Nucleus accumbens (tissue), 56 donors: ENCODE measurements at places on chromosomes 3 and 15.

- DNase-seq: no peak
Measured at GRCh38 chr3:99394831-99395778, 243.3 kb upstream of the COL8A1 start.

DNA sequence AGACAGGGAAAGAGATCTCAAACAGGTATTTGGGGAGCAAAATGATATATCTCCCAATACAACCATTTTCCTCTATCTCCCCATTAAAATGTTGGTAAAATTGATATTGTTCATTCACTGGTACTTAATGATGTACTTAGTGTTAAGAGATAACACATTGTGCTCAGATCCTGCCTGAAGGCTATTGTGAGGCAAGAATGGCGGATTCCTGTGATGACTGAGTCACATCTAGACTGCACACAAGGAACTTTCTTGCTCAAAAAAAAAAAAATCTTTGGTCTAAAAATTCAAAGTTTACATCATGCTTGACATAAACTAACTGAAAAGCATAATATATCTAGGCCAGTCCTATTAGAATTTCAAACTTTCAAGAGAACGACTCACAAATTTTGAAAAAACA, 171.1 kb upstream of the TTC14 start:
- DNase-seq: no peak

GRCh38 chr15:40623361-40623760, 29.3 kb downstream of the KNL1 start:
- DNase-seq: no peak

GRCh38 chr3:32376115-32376514, 15.5 kb upstream of the CMTM7 start:
- DNase-seq: no peak

DNA sequence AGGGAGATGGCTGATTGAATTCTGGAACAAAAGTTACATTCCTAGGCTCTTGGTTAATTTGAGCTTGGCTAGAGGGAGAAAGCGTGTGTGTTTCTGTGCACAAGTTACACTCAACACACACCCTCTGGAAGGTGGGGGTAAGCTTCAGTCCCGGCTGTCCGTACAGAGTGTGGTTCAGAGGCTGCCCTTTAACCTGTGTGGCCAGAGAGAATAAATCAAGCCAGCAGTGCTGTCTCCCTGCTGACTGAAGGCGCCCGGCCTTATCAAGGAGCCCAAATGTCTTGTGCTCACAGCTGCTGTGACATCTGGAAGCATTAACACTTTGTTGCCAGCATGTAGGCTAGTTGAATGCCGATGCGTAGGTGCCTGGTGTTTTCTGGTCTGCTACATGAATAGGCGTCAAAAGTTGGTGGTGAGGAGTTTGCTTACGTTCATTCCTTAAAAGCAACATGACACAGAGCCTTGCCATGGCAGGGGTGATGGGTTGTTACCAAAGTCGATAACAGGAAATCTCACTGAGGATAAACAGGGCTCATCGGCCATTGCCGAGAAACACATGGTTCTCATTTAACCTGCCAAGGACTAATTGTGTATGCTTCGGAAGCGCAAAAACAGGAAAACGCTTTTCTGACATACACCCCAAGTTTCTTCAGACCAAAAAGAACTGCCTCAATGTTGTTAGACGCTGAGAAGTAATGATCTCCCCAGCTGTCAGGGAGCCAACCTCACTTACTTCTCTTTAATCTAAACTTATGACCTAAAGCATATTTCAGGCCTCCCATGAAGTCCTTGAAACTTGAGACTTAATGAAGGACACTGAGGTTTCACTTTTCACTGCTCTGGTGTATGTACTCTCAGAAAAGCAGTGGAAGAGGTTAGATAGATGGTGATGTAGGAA, 95.8 kb upstream of the CTDSPL start:
- no peak for DNase-seq

DNA sequence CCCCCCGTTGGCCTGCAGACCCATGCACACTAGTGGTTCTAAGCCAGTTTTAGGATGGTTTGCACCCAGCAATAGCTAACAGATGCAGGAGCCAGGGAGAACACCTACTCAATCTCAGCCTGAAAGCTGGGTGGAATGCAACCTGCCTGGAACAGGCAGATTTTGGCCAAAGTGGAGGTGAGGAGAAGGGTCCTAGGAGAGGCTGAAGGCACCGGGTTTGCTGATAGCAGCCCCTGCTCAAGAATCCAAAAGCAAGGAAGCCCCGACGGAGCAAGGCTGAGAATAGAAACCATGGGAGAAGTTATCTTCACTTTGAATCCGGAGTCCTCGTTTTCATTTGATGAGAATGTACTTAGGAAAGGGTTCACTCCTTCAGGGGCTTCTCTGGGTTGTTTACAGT, 9.9 kb downstream of the RRP9 start:
- DNase-seq: no peak

GRCh38 chr3:63936925-63937324, 24.7 kb upstream of the SCAANT1 start:
- DNase-seq: no peak

- no peak for DNase-seq
Measured at GRCh38 chr15:74050127-74050526, 32.2 kb downstream of the GOLGA6A start.

GRCh38 chr3:143090976-143091837, 28.4 kb upstream of the CHST2 start:
- no peak for DNase-seq

GRCh38 chr3:177633671-177634207, 436.5 kb upstream of the TBL1XR1 start:
- DNase-seq: no peak

- DNase-seq: no peak
Measured at GRCh38 chr3:96331341-96331740, 483.1 kb upstream of the EPHA6 start.

GRCh38 chr3:197406266-197406665, 107.9 kb upstream of the DLG1 start:
- no peak for DNase-seq

- no peak for DNase-seq
Measured at GRCh38 chr3:39322936-39323335, 6.6 kb upstream of the CCR8 start.

DNA sequence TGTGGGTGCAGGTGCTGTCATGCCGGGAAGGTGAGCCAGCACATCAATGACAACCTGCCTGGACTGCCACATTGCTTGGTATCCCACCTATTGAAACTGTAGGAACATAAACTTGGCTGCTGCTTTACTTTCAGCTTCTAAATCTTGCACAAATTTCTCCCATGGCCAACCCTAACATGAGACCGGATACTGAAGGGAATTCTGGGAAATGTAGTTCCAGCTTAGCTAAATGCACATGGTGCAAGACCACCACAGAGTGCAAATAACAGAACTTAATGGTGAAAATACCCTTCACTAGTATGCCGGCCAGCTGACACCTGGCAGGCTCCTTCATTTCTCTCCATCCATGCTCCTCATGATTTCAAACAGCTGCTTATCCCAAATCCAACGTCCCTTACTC, 247.4 kb downstream of the ARRDC4 start:
- DNase-seq: no peak

DNA sequence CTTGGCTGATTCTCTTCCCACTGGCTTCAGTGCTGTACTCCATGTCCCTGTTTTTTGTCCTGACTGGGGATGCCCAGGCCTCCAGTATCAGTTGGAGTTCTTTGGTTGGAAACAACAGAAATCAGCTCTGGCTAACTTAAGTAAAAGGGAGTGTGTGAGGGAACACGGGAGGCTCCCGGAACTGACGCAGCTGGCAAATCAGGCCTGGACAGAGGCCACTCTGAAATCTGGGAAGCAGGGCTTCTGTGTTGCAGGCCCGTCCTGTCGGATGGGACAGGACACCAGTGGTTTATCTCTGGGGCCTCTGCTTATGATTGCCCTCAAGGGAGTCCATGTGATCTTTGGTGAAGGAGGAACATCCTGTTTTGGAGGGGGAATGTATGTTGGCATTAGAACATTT, 124.3 kb downstream of the CHCHD6 start:
- no peak for DNase-seq

DNA sequence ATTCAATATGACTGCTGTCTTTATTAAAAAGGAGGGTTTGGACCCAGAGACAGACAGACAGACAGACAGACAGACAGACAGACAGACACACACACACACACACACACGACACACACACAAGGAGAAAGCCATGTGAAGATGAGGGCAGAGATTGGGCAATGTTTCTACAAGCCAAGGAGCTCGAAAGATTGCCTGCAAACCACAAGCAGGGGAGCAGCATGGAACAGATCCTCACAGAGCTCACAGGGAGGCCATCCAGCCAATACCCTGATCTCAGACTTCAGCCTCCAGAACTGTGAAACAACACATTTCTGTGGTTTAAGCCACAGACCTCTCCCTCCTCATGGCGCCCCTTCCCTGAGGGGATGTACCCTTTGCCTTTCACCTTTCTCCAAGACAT, 35.8 kb upstream of the ABHD2 start:
- no peak for DNase-seq

GRCh38 chr15:48374472-48374871, 43.2 kb downstream of the DUT start:
- no peak for DNase-seq

DNA sequence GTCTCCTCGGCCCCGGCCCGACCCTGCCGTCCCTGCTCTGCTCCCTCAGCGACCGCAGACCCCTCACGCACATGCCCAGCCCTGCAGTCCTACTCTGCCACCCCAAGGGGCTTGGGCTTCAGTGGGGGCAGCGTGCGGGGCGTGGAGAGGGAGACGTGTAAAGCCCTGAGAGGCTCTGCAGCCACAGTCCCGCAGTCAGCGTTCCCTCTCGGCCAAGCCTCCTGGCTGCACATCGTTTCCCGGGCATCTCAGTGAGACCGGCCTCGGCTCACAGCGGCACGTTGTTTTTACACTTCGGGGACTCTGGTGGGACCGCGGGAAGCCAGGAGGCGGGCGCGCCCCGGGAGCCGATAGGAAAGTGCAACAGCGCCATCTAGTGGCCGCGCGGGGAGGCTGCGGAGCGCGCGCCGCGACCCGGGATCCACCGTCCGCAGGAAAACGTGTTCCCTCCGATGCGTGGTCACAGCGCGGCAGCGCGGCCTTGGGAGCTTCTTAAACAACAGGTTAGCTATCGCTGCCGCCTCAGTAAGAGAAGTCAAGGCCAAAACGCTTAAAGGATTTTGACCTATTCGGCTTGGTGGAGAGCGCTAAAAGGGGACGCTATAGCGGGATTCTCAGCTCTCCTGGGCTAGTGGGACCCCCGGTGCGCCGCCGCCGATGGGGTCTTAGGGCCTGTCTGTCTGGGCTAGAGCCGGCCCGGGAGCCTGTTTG, 226.8 kb upstream of the IGF1R start:
- peak; percentile 42 for DNase-seq

DNA sequence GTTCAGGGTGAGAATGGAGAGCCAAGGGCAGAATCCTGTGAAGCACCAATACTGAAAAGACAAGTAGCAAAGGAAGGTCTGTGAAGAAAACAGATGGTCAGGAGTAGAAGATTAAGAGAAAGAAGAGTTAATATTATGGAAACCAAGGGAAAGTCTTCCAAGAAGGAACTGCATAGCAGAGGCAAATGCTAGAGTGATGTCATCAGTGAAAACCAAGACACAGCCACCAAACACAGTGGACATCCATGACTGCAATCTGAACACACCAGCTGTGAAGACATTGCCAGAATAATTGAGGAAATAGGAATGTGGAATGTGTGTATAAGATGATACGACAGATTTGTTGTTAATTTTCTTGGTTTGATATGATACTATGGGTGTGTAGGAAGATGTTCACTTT, 26.8 kb upstream of the ZBTB38 start:
- DNase-seq: no peak

DNA sequence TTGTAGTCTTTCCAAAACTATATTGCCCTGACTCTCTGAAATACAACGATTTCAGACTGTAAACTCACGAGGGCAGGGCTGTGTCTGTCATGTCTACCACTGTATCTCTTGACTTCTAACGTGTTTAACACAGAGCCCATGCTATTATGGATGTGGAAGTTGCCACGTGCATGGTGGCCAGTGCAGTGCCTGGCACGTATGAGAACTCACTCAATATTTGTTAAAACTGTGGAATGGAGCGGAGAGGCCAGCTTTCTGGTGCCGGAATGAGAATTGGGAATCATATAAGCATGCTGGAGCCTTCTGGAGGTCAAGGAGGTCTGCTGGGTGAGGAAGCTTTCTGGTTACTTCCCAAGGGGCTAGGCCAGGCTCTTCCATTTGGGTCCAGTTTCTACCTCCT, 220.6 kb upstream of the LYSMD4 start:
- DNase-seq: no peak

GRCh38 chr3:189519458-189519857, 111.7 kb upstream of the TP63 start:
- DNase-seq: no peak

- DNase-seq: no peak
Measured at GRCh38 chr3:159236321-159236720, 434.5 kb downstream of the MFSD1 start.

DNA sequence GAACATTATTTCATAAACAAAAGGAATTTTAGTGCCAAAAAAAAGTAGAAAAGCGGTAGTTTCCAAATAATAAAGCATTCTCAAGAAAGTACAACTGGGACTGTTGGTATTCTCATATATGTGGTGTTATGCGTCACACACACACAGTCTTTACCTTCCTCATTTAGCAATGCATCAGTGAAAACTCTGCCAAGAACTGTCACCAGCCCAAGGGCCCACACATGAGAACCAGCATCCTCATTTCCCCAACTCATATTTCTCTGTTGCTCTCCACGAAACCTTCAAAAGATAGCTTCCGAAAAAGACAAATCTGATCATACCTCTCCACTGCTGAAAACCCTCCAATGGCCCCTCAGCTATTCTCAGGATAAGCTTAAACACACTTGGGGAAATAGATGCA, 150.7 kb downstream of the CADPS start:
- DNase-seq: no peak

DNA sequence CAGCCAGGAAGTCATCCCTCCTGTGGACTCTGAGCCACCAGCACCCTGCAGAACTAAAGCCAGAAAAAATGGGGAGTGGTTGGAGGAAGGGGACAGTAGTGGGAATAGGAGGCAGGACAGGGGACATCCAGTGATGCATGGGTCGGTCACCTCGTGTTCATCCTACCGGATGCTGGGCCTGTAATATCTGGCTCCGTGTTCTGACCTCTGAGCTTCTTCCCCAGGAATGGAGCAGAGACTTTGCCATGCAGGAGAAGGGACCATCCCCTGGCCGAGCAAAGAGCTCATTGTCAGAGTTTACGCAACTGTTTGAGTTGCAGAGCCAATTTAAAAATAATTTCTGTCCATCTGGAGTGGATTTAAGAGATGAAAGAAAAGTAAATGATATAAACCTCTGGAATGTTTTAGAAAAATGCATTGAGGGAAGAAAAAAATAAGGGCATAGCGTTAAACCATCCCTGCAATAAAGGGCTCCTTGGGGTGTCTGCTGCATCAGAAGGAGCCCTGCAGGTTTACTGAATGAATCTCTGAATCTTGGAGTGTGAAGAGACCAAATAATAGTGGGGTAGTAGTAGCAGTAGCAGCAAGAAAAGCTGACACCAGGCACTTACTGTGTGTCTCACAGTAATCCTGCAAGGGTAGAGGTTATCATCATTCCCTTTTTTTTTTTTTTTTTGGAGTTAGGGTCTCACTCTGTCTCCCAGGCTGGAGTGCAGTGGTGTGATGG, 70.9 kb downstream of the AAGAB start:
- DNase-seq: no peak

DNA sequence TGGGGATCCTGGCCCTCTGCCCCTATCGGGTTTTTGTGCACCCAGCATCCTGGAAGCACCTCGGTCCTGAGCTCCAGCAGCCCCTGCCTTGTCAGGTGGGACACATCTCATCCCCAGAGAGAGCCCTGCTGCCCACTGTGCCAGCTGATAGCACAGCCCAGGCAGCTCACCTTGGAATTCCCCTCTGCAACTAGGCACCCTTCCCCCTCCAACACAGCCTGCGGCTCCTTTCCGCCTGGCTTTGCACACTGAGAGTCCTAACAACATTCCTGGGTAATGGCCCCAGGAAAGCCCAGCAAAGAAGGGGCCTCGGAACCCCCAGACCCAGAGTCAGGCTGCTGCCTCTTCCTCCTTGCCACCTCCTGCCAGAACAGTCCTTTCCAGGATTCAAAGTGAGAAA, 5.9 kb downstream of the HCN4 start:
- DNase-seq: no peak
